GM12878 (cell line): ENCODE measurements at places on chromosomes 4 and X. TPM values are rescaled to one million over a fixed set of nuclear protein-coding genes. Genes with fewer than 3 reads are reported as not detected.

WAS gene
- polyA plus RNA-seq, result 21.4 and 23.0 TPM in 2 replicates

GRCh38 chr4:107972605-107973004, 17.1 kb upstream of the HADH start:
- no peak for DNase-seq

- DNase-seq, result peak; percentile 86
Observed at GRCh38 chr4:152485726-152486276, 50.1 kb downstream of the FBXW7 start.

- DNase-seq, result no peak
Observed at GRCh38 chrX:45449982-45450381, 249.3 kb upstream of the DIPK2B start.

DNA sequence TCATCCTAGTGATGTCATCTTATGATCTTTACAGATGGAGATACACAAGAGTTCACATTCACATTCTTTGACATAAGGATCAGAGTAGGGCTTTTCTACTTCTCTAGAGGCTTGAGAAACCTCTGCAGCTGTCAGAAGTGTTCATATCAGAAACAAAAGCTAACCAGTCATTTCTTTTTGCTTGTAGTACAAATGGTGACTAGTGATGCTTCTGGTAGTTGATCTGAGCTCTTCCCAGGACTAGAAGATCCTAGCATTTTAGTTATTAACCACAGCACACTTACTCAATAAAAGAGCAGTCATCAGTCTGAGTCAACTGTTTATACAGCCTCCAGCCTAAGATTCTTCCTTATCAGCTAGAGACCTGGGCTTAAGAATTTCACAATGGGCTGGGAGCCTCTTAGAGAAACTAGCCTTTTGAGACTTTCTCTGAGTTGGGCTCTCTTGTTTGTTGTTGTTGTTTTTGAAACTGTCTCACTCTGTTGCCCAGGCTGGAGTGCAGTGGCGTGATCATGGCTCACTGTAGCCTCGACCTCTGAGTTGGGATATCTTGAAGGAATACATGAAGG, 84.1 kb downstream of the TMEM164 start:
- DNase-seq, result no peak

- DNase-seq, result no peak
Observed at GRCh38 chrX:23598575-23598974, 68.7 kb upstream of the PRDX4 start.

DNA sequence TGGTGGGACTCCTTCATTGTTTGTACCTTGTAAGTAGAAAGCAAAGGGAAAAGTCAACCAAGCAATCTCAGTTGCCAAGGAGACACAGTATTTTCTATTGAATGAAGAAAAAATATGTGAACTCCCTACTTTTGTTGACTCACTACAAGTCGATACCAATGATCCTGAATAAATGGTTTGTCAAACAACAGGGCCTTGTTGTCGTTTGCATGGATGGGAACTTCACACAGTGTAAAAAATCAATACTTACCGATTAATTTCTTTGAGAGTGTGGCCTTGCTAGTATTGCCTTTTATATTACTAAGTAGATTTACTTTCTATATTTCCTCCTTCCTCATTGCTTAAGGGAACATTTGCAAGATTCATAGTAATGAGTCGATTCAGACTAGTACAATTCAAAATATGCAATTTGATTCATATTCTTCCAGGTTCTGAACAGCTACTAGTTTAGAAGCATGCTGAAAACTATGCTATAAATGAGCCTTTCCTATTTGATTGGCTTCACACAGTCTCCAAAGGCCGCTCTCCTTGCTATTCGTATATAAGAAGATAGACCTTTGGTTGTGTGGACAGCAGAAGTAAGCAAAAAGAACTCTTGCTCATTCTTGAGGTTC, 108.0 kb downstream of the ZNF330 start:
- no peak for DNase-seq
